ENCODE measurements at places on chromosomes 2 and 18. TPM values are rescaled to one million over a fixed set of nuclear protein-coding genes. Genes with fewer than 3 reads are reported as not detected.

AQP12A gene
- not detected for total RNA-seq

DNA sequence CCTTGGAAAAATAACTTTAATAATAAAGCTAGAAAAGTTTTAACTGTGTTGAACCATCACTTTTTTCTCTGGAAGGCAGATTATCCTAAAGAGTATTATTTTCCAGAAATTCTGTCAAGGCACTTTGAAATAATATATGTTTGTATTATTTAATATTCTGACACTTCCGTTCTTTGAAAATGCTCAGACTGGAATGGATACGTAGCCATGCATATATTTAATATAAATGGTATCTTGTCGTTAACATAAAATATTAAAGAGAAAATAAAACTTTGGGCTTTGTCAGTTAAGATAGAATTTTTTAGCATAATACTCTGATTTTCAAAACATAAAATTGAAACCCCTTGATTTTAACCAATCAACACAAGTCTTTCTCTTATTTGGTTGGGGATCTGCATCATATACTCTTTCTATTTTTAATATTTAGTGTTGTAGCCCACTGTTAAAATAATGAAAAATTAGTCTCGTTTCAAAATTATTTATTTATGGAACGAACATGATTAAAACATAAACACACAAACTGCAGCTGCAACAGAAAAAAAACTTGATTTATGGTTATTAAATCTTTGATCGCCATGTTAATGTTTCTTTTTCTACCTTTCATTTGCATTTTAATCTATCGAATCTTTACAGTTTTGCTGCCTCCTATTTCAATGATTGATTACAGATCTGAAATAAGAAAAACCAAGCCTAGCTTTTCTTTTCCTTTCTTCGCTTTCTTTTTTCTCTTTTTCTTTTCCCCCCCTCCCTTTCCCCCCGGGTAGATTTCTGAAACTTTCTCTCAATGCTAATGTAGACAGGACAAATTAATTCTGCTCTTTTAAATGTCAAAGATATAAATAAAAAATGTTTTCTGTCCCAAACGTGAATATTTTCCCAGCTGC lies 145.5 kb downstream of the MEIS1 start:
- peak overlapping the region; percentile 98 for H3K27ac ChIP-seq
- peaks cover 13% of the 10 kb centered on the region for H3K27me3 ChIP-seq
- DNase-seq, result no peak
- H3K36me3 ChIP-seq, result no peaks in the 10 kb centered on the region
- H3K4me3 ChIP-seq, result peak overlapping the region; percentile 71

DNA sequence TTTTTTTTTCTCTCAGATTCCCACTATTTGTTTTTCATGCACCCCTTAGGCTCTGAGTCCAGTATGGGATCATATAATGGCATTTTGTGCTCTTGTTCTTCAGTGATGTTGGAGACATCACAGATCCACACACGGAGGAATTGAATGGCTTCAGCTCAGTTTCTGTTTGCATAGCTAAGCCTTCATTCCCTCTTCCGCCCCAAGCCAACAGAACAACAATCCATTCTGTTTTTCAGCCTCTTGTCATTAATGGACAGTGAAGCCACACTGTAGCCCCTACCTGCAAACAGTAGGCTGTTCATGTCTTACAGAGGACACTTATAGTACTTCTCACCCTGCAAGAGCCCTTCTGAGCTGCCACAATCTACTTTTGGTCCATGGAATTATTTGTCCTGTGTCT lies 64.0 kb upstream of the ZSWIM2 start:
- no peaks in the 10 kb centered on the region for H3K36me3 ChIP-seq
- DNase-seq, result no peak
- no peak overlapping the region for H3K27ac ChIP-seq
- no peaks in the 10 kb centered on the region for H3K4me1 ChIP-seq

- H3K4me3 ChIP-seq, result no peak overlapping the region
- no peaks in the 10 kb centered on the region for H3K27me3 ChIP-seq
- DNase-seq, result no peak
Measured at GRCh38 chr2:108640731-108641130, 78.6 kb upstream of the RANBP2 start.

- no peaks in the 10 kb centered on the region for H3K27me3 ChIP-seq
- H3K4me1 ChIP-seq, result peaks cover 7% of the 10 kb centered on the region
- H3K4me3 ChIP-seq, result no peak overlapping the region
- no peaks in the 10 kb centered on the region for H3K36me3 ChIP-seq
- no peak overlapping the region for H3K27ac ChIP-seq
Measured at GRCh38 chr2:171086352-171087290, 74.1 kb downstream of the TLK1 start.

HIBCH gene
- 20.2 TPM for total RNA-seq

DLGAP1 gene
- 1.4 TPM for total RNA-seq

- H3K4me3 ChIP-seq, result peak overlapping the region; percentile 50
- H3K27ac ChIP-seq, result no peak overlapping the region
- no peaks in the 10 kb centered on the region for H3K36me3 ChIP-seq
- DNase-seq, result no peak
Measured at GRCh38 chr2:24403168-24403831, 43.0 kb upstream of the ITSN2 start.

- no peaks in the 10 kb centered on the region for H3K27me3 ChIP-seq
- H3K4me3 ChIP-seq, result no peak overlapping the region
- H3K4me1 ChIP-seq, result no peaks in the 10 kb centered on the region
- no peak for DNase-seq
- H3K36me3 ChIP-seq, result no peaks in the 10 kb centered on the region
- H3K27ac ChIP-seq, result no peak overlapping the region
Measured at GRCh38 chr18:62172298-62172697, 14.6 kb downstream of the PIGN start.

DNA sequence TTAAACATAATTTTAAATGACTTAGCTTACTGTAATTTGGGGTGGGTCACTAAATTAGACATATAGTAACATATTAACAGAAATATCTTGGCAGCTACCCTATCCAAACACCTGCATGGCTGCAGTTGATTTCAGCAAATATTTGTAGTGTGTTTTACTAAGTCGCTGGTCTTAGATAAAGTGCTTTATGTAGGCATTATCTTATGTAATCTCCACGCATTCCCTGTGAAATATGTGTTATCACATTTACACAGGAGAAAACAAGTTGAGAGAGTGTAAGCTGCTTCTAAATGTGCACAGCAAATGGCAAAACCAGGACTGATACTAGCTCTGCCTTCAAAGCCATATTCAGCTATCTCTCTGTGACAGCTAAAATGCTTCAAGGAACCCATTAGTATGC lies 72.0 kb downstream of the NYAP2 start:
- no peaks in the 10 kb centered on the region for H3K4me1 ChIP-seq
- H3K36me3 ChIP-seq, result no peaks in the 10 kb centered on the region
- no peak for DNase-seq
- H3K27me3 ChIP-seq, result no peaks in the 10 kb centered on the region
- no peak overlapping the region for H3K4me3 ChIP-seq

GRCh38 chr18:44564922-44565321 lies 115.8 kb upstream of the SETBP1 start:
- H3K4me1 ChIP-seq, result no peaks in the 10 kb centered on the region
- no peak for DNase-seq
- H3K27me3 ChIP-seq, result no peaks in the 10 kb centered on the region
- H3K36me3 ChIP-seq, result no peaks in the 10 kb centered on the region
- no peak overlapping the region for H3K27ac ChIP-seq

MTIF2 gene
- 16.1 TPM for total RNA-seq

DNA sequence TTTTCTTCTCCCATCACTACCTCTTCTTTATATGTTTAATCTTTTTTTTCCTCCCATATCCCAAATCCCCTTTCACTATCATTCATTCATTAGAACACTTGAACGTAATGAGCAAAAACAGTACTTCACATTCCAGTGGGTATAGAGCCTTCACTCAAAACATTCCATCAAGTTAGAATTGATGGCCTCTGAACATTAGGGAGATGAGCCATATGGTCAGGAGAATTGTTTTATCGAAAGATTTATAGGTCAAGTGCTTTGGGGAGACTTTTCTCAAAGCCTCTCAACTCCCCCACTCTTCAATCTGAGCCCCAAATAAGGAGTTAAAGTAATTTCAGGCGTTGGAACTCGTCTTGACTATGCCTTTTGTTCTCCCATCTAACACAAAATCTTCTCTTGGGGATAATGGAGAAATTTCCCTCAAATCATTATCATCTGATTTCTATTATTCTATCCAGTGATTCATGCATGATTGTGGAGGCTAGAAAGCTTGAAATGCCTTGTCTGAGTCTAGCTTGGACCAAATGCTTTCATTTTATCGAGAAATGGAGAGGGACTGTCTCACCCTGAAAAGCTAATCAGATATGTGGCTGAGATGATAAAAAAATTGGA lies 79.2 kb downstream of the KIAA2012 start:
- H3K4me3 ChIP-seq, result no peak overlapping the region
- H3K27me3 ChIP-seq, result no peaks in the 10 kb centered on the region
- no peak overlapping the region for H3K27ac ChIP-seq

DNA sequence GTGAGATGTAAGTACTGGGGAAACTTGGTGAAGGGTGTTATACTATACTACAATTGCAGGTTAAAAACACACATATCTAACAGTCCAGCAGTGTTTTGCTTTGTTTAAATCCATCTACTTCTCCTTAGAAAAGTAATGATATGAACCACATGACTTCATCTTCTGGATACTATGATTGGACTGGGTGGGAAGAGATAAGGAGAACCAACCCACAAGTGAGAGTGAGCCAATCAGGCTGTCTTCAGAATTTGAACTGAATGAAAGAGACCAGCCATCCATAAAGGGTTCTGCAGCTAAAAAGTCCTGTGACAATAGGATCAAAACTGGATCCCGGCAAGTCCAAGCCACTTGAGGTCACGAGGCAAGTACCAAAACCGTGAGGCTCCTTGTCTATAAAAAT lies 46.6 kb downstream of the KANSL3 start:
- H3K27ac ChIP-seq, result no peak overlapping the region
- peaks cover 30% of the 10 kb centered on the region for H3K36me3 ChIP-seq
- H3K27me3 ChIP-seq, result no peaks in the 10 kb centered on the region
- no peaks in the 10 kb centered on the region for H3K4me1 ChIP-seq
- DNase-seq, result no peak

GRCh38 chr18:54358495-54359040 lies 862 bp downstream of the C18orf54 start:
- peak overlapping the region; percentile 78 for H3K4me3 ChIP-seq
- H3K36me3 ChIP-seq, result peaks cover 4% of the 10 kb centered on the region
- no peak for DNase-seq
- H3K27ac ChIP-seq, result no peak overlapping the region

ST8SIA3 gene
- total RNA-seq, result not detected

CENPA gene
- not detected for total RNA-seq

TNFAIP6 gene
- 13.3 TPM for total RNA-seq

DNA sequence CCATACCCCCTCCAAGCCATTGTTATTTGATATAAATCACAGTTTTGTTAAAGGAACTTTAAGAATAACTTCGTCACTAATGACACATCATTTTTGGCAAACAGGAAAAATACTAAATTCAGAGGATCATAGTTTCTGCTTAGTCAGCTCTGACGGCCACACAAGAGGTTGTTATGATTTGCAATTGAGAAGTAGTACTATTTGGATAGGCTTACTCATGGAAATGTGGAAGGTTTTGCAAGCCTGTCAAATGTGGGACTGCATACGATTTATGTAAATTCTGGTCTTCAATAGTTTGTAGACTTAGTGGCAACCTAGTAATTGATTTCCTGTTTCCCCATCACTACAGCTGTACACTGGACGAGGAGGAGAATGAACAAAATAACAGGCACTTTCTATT lies 108.1 kb downstream of the ARHGEF33 start:
- H3K36me3 ChIP-seq, result peaks cover 84% of the 10 kb centered on the region
- DNase-seq, result no peak
- no peak overlapping the region for H3K27ac ChIP-seq
- H3K4me3 ChIP-seq, result no peak overlapping the region
- H3K4me1 ChIP-seq, result no peaks in the 10 kb centered on the region
- no peaks in the 10 kb centered on the region for H3K27me3 ChIP-seq

DNA sequence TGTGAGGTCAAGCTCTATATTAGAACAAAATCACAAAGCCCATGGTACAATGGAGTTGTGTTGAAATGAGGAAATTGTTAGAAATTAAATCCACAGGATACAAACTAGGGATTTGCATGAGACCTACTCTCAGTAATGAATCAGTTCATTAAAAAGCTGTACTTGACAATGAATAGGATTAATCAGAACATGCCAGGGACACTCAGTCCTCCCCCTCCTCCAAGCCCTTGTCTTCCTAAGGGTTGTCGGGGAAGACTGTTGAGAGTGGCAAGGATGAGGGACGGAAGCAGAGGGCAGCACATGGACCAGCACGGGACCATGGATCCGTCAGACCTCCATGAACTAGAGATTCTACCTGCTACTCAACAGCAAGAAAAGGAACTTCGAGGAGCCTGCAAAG lies 39.8 kb downstream of the SPRED2 start:
- no peaks in the 10 kb centered on the region for H3K27me3 ChIP-seq
- DNase-seq, result no peak
- peaks cover 50% of the 10 kb centered on the region for H3K4me1 ChIP-seq
- no peaks in the 10 kb centered on the region for H3K36me3 ChIP-seq
- H3K27ac ChIP-seq, result no peak overlapping the region
- H3K4me3 ChIP-seq, result no peak overlapping the region

FN1 gene
- total RNA-seq, result 4,873 TPM

- H3K36me3 ChIP-seq, result no peaks in the 10 kb centered on the region
- H3K27me3 ChIP-seq, result no peaks in the 10 kb centered on the region
- DNase-seq, result peak; percentile 91
- no peak overlapping the region for H3K4me3 ChIP-seq
- H3K27ac ChIP-seq, result peak overlapping the region; percentile 50
Measured at GRCh38 chr2:215843579-215843978, 169.8 kb downstream of the MREG start.

Measured in esophagus muscularis mucosa (tissue), 4 donors.